OCI-LY7 (cell line): ENCODE measurements at places on chromosomes 2 and 18. TPM values are rescaled to one million over a fixed set of nuclear protein-coding genes. Genes with fewer than 3 reads are reported as not detected.

PLGLB2 gene
- 1.9 and 2.0 TPM in 2 replicates for total RNA-seq

TMEM200C gene
- not detected in 2 replicates for total RNA-seq

DNA sequence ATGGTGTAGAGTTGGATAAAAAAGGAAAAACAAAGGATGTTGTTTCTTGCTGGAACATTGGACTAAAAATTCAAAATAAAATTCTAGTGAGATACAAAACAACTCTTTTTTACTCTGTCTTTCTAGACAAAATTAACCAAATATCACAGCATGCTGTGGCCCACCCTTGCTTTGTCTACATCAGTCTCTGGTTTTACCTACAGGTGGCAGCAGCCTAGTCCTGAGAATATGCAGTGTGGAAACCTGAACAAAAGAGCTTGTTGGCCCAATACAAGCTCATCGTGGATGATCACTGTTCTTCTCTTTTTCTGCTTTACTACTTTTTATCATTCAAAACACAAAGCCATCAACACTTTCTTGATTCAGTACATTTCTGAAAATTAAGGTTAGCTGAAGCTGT, 210.4 kb downstream of the CDH19 start:
- no peak for DNase-seq

LAMA1 gene
- not detected in 2 replicates for total RNA-seq

ANKRD62 gene
- 7.1 and 7.3 TPM in 2 replicates for total RNA-seq

DNA sequence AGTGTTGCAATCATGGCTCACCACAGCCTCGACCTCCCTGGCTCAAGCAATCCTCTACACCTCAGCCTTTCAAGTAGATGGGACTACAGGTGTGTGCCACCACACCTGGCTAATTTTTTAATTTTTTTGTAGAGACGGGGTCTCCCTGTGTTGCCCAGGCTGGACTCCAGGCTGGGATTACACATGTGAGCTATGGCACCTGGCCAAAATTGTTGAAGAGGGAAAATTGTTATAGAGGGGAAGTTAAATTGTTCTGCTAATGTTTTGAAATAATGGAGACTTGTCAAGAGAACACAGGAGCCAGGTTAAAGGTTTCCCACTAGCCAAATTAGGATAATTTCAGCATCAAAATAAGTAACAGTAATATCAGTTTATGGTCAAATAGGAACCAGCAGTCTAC, 25.1 kb downstream of the PPIG start:
- no peak for DNase-seq

GCG gene
- not detected in 2 replicates for total RNA-seq

- no peak for DNase-seq
Measured at GRCh38 chr2:223560749-223561435, 41.3 kb downstream of the SCG2 start.

GRCh38 chr2:79793006-79793405, 280.2 kb downstream of the CTNNA2 start:
- DNase-seq = no peak

DGUOK gene
- 91.8 and 95.8 TPM in 2 replicates for total RNA-seq

DNA sequence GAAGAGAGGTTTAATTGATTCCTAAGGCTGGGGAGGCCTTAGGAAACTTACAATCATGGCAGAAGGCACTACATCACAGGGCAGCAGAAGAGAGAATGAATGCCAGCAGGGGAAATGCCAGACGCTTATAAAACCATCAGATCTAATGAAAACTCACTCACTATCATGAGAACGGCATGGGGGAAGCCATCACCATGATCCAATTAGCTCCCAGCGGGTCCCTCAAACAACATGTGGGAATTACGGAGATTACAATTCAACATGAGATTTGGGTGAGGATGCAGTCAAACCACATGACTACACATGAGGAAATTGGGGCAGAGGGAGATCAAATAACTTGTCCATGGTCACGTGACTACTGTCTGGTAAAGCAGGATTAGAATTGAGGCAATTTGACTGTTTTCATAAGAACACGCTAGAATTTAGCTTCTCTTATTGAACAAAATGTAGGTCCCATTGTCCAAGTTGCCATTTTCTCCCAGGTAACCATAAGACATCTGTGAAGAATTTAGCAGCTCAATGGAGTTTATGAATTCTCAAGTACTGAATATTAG, 445.1 kb upstream of the CDH20 start:
- DNase-seq = no peak

SPATS2L gene
- 3.1 and 6.1 TPM in 2 replicates for total RNA-seq

- DNase-seq = no peak
Measured at GRCh38 chr2:26457695-26458364, 20.1 kb downstream of the OTOF start.

- no peak for DNase-seq
Measured at GRCh38 chr18:75612456-75612855, 185.0 kb upstream of the SMIM21 start.

ASIC4 gene
- 0.74 and 0.96 TPM in 2 replicates for total RNA-seq

GRCh38 chr18:76476665-76477561, 18.1 kb downstream of the ZNF516 start:
- no peak for DNase-seq

SLC9A2 gene
- not detected in 2 replicates for total RNA-seq

DNA sequence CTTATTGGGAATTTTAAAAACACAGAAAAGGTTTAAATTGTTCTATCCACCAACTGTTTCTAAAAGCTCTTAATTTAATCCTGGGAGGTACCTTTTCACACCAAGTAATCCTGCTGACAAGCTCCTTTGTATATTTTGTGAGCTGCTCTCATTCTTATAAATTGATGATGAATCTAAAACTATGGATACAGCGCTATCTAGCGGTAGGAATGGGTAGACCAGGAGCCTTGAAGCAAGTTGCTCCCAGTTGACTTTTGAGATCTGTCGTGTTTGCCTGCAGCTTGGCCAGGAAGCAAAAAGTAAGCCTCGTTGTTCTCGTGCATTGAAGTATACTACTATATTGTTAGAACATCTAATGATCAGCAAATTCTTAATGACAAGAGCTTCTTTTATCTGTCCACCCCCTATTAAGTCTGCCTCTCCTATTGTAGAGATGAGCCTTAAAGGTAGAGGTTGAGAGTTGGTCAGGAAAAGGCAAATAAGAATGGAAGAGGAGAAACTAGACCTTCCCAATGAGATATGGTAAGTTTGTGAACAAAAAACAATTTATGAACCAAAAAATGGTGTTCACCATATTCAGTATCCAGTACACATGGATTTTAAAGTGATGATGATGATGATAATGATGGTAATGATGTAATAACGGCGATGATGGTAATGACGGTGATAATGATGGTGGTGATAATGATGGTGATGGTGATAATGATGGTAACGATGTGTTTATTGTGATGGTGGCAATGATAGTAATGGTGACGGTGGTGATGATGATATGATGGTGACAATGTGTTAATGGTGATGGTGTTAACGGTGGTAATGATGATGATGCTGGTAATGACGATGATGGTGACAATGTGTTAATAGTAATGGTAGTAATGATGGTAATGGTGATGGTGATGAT, 212.1 kb upstream of the NCKAP5 start:
- peak; percentile 56 for DNase-seq

DNA sequence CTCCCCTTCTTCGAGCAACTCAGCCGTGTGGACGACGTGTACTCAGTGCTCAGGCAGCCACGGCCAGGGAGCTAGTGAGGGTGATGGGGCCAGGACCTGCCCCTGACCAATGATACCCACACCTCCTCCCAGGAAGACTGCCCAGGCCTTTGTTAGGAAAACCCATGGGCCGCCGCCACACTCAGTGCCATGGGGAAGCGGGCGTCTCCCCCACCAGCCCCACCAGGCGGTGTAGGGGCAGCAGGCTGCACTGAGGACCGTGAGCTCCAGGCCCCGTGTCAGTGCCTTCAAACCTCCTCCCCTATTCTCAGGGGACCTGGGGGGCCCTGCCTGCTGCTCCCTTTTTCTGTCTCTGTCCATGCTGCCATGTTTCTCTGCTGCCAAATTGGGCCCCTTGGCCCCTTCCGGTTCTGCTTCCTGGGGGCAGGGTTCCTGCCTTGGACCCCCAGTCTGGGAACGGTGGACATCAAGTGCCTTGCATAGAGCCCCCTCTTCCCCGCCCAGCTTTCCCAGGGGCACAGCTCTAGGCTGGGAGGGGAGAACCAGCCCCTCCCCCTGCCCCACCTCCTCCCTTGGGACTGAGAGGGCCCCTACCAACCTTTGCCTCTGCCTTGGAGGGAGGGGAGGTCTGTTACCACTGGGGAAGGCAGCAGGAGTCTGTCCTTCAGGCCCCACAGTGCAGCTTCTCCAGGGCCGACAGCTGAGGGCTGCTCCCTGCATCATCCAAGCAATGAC, 4.8 kb downstream of the CTDSP1 start:
- DNase-seq = peak; percentile 48

B3GNT7 gene
- 7.4 and 8.7 TPM in 2 replicates for total RNA-seq

- no peak for DNase-seq
Measured at GRCh38 chr2:98634406-98635092, 26.2 kb downstream of the UNC50 start.

GALNT3 gene
- 2.6 and 3.6 TPM in 2 replicates for total RNA-seq

GRCh38 chr2:139836769-139837168, 1056.6 kb upstream of the NXPH2 start:
- DNase-seq = no peak

DSG4 gene
- total RNA-seq = not detected in 2 replicates

ATP5F1A gene
- total RNA-seq = 274 and 284 TPM in 2 replicates

GRCh38 chr2:177147834-177148445, 64.7 kb upstream of the HNRNPA3 start:
- no peak for DNase-seq

CCDC85A gene
- total RNA-seq = not detected in 2 replicates

- no peak for DNase-seq
Measured at GRCh38 chr2:71503837-71504236, 50.5 kb downstream of the DYSF start.

GRCh38 chr2:47225061-47225783, 70.1 kb upstream of the STPG4 start:
- DNase-seq = no peak

DNA sequence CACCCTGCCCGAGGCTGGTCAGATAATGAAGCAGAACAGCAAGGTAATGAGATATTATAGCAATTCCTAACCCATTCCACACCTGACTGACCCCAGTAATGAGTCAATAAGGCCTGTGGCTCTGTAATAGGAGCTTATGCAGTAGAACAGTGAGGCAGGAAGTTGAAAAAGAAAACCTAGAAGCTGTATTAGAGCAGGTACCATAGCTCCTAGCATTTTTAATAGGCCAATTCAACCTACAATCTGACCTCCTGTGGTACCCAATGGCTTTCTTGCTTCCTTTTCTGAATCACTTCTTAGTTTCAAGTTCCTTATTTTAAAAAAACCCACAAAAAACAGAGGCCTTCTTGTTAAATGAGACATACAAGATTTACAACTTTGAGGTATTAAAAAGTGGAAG, 43.6 kb upstream of the MAP2 start:
- peak; percentile 4 for DNase-seq

DNA sequence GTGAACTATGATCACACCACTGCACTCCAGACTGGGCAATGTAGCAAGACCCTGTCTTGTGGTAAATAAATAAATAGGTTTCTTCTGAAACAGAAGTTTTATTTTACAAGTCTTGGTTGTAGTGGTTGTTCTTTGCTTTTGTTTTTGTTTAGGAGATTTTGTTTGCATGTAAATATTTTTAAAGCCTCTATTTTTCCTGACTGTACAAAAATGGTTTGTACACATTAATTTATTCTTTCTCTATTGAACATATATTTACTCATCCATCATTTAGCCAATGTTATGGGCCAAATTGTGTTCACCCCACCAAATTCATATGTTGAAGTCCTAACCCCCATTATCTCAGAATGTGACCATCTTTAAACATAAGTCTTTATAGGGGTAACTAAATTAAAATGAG, 580.1 kb downstream of the EPHA4 start:
- DNase-seq = no peak

- no peak for DNase-seq
Measured at GRCh38 chr2:42008241-42008921, 39.4 kb upstream of the PKDCC start.

DNA sequence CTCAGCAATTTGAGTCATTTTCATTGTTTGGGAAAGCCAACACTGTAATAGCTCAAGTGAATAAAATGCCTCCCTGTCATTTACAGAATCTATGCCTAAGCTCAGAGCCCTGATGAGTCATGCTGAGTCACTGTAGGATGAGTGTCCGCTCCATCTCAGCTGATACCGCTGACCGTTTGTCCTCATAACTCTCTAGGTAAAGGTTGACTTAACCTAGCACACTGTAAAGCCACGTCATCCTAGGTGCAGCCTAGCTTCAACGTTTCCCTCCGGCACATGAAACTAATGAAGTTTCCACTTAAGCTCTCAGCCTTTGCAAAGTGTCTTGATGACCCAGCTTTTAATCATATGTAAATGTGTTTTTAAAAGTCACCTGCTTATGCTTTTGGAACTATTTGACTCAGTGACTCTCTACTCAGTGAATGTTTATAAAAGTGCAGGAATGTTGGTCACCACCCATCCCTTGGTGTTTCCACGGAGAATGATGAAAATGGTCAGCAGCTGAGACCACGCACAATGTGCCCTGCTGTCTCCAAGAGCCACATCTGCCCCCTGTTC, 154.0 kb downstream of the PMAIP1 start:
- no peak for DNase-seq

FHOD3 gene
- 2.4 and 2.5 TPM in 2 replicates for total RNA-seq

DNA sequence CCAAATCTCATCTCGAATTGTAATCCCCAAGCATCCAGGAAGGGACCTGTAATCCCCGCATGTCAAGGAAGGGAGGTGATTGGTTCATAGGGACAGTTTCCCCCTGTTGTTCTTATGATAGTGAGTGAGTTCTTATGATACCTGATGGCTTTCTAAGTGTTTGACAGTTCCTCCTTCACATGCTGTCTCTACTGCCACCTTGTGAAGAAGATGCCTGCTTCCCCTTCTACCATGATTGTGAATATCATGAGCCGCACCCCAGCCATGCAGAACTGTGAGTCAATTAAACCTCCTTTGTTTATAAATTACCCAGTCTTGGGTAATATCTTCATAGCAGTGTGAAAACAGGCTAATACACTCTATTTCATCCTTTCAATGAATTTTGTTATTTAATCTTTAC, 446.7 kb downstream of the RNF144A start:
- DNase-seq = peak; percentile 16

CIB4 gene
- not detected in 2 replicates for total RNA-seq

- DNase-seq = no peak
Measured at GRCh38 chr2:218357236-218358177, 850 bp downstream of the CATIP start.

DNA sequence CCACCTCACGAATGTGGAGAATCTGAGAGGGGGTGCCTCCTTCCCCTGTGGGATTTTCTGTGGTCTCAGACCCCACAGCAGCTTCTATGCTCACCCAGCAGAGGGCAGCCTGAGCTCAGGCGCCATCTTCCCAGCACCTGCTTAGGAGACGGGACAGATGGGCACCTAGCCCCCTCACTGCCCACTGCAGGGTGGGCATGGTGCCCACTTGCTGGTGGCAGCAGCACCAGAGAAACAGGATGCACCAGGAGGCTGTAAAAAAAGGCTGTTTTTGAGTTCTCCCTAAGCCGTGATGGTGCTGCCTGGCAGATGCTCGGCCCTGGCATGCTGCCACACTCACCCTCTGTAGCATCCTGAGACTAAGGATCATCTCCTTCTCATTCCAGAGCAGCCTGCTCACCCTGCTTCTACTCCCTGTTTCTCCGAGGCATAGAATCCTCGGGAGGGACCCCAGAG, 19.1 kb upstream of the SLC20A1 start:
- peak; percentile 72 for DNase-seq

TPRKB gene
- 48.8 and 51.4 TPM in 2 replicates for total RNA-seq

MGAT4A gene
- total RNA-seq = 9.5 and 15.4 TPM in 2 replicates
